Hematopoietic multipotent progenitor cell treated with erythropoietin and hydrocortisone succinate and interleukin-3 and kit ligand, for 17 days (in vitro differentiated cells): ENCODE measurements at places on chromosomes 1 and 21.
A peak's percentile ranks its signal among the peaks of the same experiment; 100 is the strongest.

DNA sequence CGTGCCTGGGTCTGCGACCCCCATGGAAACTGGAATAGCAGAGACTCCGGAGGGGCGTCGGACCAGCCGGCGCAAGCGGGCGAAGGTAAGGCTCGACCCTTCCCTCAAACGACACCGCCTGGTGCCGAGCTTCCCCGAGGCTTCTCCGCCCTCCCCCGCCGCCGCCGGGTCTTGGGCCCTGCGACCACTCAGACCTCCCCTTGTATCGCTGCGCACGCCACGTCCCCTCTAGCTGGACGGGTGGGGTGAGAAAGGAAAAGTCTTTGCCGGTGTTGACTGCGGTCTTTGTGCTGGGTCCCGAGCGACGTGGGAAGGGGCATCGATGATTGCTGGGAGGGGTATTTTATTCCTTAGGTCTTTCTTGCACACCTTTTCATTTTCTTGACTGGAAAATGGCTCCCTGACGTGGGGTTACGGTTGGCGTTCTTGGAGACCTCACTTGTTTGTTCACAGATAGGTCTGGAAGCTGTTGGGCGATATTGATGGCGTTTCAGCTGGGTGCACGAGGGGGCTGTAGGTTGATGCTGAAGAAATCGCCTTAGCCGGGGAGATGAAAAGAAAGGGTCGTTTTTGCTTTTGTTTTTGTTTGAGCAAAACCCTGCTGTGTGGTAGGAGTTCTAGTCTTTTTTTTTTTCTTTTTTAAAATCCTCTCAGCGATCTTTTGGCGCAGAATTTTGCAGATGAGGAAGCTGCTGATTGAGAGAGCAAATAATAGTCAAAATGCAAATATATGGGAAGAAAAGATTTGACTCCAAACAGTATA, 776 bp downstream of the KDM1A start:
- peak; percentile 10 for DNase-seq

GRCh38 chr1:173852105-173852504, 15.7 kb downstream of the GAS5 start:
- DNase-seq, result no peak

DNA sequence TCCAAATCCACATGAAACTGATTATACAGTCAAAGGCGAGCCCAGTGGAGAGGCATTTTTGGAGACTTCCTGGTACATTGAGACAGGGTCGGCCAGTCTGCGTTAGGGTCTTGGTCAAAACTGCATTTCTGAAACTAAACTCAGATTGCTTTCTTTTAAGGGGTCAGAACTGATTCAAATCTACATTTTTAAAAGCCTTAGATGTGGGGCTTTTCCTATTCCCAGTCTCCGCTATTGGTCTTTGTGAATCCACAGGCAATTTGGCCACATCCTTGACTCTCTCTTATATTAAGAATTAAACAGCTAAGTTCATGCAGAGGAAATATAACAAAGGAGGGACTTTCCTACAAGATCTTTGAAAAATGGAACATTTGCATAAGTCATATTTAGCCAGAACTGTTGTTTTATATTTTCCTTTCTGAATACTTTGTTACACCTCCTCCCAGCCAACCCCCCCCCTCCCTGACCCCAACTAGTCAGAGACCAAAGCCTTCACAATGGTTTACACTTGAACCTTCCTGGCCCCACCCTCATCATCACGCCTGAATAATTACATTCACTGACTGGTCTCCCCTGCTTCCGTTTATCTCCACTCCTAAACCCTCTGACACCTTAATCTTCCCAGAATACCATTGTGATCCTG, 30.9 kb downstream of the SELL start:
- DNase-seq, result no peak

DNA sequence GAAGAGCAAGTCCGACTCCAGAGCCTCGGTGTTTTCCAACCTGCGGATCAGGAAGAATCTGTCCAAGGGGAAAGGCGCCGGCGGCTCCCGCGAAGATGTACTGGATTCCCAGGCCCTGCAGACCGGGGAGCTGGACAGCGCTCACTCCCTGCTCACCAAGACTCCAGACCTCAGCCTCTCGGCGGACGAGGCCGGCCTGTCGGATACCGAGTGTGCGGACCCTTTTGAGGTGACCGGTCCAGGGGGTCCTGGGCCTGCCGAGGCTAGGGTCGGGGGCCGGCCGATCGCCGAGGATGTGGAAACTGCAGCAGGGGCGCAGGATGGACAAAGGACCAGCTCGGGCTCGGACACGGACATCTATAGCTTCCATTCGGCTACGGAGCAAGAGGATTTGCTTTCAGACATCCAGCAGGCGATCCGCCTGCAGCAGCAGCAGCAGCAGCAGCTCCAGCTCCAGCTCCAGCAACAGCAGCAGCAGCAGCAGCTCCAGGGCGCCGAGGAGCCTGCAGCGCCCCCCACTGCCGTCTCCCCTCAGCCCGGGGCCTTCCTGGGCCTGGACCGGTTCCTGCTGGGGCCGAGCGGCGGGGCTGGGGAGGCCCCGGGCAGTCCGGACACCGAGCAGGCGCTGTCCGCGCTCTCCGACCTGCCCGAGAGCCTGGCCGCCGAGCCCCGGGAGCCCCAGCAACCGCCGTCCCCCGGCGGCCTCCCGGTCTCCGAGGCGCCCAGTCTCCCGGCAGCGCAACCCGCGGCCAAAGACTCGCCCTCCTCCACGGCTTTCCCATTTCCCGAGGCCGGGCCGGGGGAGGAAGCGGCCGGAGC, 827 bp downstream of the FMN2 start:
- DNase-seq, result no peak

- no peak for DNase-seq
Measured at GRCh38 chr1:45059829-45060228, 47.8 kb downstream of the UROD start.
